ENCODE measurements at places on chromosomes 2 and 18. TPM values are rescaled to one million over a fixed set of nuclear protein-coding genes. Genes with fewer than 3 reads are reported as not detected.

GRCh38 chr2:179842498-179843153 is 18.8 kb downstream of the ZNF385B start:
- no peak for DNase-seq
- no peaks in the 10 kb centered on the region for H3K4me1 ChIP-seq
- H3K27me3 ChIP-seq = peaks cover 16% of the 10 kb centered on the region

DNA sequence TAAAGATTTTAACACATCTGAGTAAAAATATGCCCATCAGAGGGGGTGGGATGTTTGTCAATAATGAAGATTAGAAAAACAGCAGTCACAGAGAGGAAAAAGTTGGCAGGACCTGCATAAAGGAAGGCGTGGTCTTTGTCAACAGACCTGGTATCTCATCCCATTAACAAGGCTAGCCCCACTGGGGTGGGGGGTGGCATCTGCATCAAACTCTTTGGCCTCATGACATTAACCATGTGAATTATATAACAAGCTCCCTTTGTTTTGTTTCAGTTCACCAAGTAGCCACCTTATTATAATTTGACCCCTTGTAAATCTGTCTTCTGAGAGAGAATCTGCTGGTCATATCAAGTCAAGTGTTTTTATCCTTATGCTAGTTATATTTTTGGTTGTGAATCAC is 28.8 kb downstream of the NEMP2 start:
- no peaks in the 10 kb centered on the region for H3K27me3 ChIP-seq
- no peak for DNase-seq
- H3K27ac ChIP-seq = no peak overlapping the region

SP9 gene
- not detected for total RNA-seq

CLEC4F gene
- not detected for total RNA-seq

All from activated naive CD8-positive, alpha-beta T cell treated with anti-CD3 and anti-CD28 coated beads, Interleukin-2, amount 10 ng/mL, durations not matched to agents 7 days and 5 days (primary cell).